ENCODE measurements at places on chromosomes 2 and 18. TPM values are rescaled to one million over a fixed set of nuclear protein-coding genes. Genes with fewer than 3 reads are reported as not detected.

GRCh38 chr18:38750751-38751150 is 1185.2 kb upstream of the CELF4 start:
- no peaks in the 10 kb centered on the region for H3K36me3 ChIP-seq
- no peak overlapping the region for H3K4me3 ChIP-seq
- no peaks in the 10 kb centered on the region for H3K4me1 ChIP-seq
- DNase-seq: no peak

- no peak for DNase-seq
- H3K4me1 ChIP-seq: no peaks in the 10 kb centered on the region
- peaks cover 13% of the 10 kb centered on the region for H3K27me3 ChIP-seq
- no peak overlapping the region for H3K27ac ChIP-seq
- no peak overlapping the region for H3K4me3 ChIP-seq
- H3K36me3 ChIP-seq: no peaks in the 10 kb centered on the region
These were observed 137.6 kb upstream of the HNMT start for GRCh38 chr2:137826373-137827372.

- H3K36me3 ChIP-seq: peaks cover 9% of the 10 kb centered on the region
- no peak overlapping the region for H3K4me3 ChIP-seq
- H3K27ac ChIP-seq: no peak overlapping the region
- H3K4me1 ChIP-seq: no peaks in the 10 kb centered on the region
These were observed 18.5 kb downstream of the PHOSPHO2 start for GRCh38 chr2:169712791-169713227.

- peaks cover 5% of the 10 kb centered on the region for H3K36me3 ChIP-seq
- H3K4me1 ChIP-seq: no peaks in the 10 kb centered on the region
- no peak overlapping the region for H3K27ac ChIP-seq
- H3K4me3 ChIP-seq: no peak overlapping the region
- DNase-seq: no peak
- no peaks in the 10 kb centered on the region for H3K27me3 ChIP-seq
These were observed 44.3 kb upstream of the C2orf66 start for GRCh38 chr2:196853301-196854087.

DNA sequence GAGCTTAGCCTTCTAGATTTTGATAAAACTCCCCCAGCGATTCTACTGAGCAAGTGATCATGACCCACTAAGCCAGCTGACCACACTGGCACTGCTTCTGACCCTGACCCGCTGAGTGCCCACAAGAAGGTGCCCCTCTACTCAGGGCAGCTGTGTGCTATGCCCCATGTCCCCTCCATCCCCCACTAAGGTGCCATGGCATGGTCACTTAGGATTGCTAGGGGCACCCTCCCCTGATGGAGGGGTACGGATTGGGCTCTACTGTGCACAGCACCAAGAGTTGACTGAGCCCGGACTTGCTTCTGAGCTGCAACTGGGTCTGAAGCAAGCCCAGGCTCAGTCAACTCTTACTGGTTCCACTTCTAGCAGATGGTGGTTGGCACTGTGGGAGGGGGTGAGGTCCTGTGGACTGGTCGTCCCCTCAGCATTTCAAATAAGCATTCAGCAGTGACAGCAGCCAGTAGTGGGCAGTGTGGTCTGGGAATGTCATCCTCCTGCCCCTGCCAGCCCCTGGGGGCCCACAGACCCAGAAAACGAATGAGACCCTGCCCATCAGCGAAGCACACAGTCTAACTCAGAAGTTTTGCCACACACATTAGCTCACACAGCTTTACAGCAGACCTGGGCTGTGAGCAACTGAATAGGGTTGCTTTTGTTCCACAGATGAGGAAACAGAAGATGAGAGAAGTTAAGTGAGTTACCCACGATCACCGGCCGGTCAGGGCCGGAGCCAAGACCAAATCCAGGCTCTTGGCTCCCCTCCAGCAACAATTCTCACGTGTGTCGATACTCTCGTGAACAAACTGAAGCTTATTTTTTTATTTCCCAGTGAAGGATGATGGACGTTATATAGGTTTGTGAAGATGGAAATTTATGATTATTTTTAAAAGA is 52.1 kb upstream of the FOSL2 start:
- H3K27me3 ChIP-seq: no peaks in the 10 kb centered on the region
- H3K36me3 ChIP-seq: peaks cover 10% of the 10 kb centered on the region
- no peak overlapping the region for H3K27ac ChIP-seq
- H3K4me1 ChIP-seq: no peaks in the 10 kb centered on the region
- H3K4me3 ChIP-seq: no peak overlapping the region

GRCh38 chr2:219252900-219253752 is at the start of gene TUBA4B:
Gene TUBA4B (plus strand): TSS chr2:219253243. CDS start chr2:219253408, 165 bp downstream.
- no peaks in the 10 kb centered on the region for H3K27me3 ChIP-seq
- peaks cover 7% of the 10 kb centered on the region for H3K36me3 ChIP-seq
- peak; percentile 50 for DNase-seq

GRCh38 chr2:28341208-28341891 is 51.3 kb upstream of the FOSL2 start:
- H3K27me3 ChIP-seq: no peaks in the 10 kb centered on the region
- no peak overlapping the region for H3K27ac ChIP-seq
- DNase-seq: no peak
- H3K4me3 ChIP-seq: no peak overlapping the region
- no peaks in the 10 kb centered on the region for H3K4me1 ChIP-seq
- H3K36me3 ChIP-seq: peaks cover 9% of the 10 kb centered on the region

DNA sequence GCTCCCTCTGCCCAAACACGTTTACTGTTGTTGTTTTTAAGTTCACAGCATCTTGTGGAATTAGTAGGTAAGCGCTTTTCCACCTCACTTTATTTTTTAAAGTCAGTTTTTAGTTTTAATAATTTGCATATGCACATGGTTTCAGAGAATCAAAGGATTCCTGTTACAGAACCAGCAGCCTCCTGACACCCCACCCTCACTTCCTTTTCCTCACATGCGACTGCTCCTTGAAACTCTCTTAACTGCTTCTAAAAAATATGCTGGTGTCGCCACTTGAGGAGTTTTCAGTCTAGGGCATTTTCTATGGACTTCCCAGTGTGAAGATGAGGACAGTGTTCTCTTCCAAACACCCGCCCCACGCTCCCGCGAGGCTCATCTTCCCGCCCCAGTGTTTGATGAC is 14.4 kb downstream of the TMEM37 start:
- no peak for DNase-seq
- no peak overlapping the region for H3K4me3 ChIP-seq
- H3K27me3 ChIP-seq: peaks cover 27% of the 10 kb centered on the region
- H3K36me3 ChIP-seq: no peaks in the 10 kb centered on the region

DNA sequence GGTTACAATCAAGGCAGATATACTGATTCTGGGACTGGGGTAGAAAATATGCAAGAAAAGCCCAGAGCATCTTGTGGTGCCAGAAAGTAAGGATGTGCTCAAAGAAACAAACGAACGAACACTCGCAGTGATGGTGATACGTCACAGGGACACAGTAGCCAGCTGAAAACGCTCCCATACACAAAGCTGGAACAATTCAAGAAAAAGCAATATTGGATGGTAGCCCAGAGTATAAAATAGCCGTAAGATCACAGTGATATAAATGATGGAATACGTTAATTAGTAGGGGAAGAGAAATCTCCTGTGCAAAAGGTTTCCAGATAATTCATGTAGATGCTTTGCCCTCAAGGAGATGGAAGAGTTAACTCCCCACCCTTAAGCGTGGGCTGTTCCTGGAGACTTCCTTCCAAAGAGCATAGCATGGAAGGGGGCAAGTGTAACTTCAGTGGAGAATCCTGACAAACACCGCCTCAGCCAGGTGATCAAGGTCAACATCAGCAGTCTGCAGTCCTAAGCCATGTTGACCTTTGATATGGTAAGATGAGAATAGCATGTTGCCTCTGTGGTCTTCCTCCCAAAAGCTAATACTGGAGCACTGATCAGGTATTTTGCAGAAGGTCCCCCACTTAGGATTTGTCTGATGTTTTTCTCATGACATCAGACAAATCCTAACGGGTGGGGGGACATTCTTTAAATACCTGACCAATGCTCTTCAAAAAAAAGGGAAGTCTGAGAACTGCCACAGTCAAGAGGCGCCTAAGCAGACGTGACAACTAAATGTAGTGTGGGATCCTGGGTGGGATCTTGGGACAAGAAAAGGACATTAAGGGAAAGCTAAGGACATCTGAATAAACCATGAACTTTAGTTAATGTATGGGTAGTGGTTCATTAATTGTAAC is 99.0 kb downstream of the NCK2 start:
- H3K27ac ChIP-seq: peak overlapping the region; percentile 43
- H3K36me3 ChIP-seq: peaks cover 23% of the 10 kb centered on the region
- H3K4me1 ChIP-seq: peaks cover 68% of the 10 kb centered on the region
- H3K27me3 ChIP-seq: no peaks in the 10 kb centered on the region
- H3K4me3 ChIP-seq: peak overlapping the region; percentile 55

ALPI gene
- polyA plus RNA-seq: not detected

CYS1 gene
- not detected for polyA plus RNA-seq

SLC35F6 gene
- 5.7 TPM for polyA plus RNA-seq

UGT1A3 gene
- not detected for polyA plus RNA-seq

PFN4 gene
- not detected for polyA plus RNA-seq

VAMP8 gene
- 313 TPM for polyA plus RNA-seq
